Activated T-helper 17 cell treated with anti-CD3 and anti-CD28 coated beads, Interleukin-2, amount 50 U/mL, for 72 hours (primary cell): ENCODE measurements at places on chromosomes 1 and 21.

GRCh38 chr1:160429702-160430535 lies 29.6 kb downstream of the VANGL2 start:
- H3K27me3 ChIP-seq, result no peaks in the 10 kb centered on the region
- ATAC-seq, result peak; percentile 61
- no peaks in the 10 kb centered on the region for H3K36me3 ChIP-seq
- peak overlapping the region; percentile 90 for H3K27ac ChIP-seq

DNA sequence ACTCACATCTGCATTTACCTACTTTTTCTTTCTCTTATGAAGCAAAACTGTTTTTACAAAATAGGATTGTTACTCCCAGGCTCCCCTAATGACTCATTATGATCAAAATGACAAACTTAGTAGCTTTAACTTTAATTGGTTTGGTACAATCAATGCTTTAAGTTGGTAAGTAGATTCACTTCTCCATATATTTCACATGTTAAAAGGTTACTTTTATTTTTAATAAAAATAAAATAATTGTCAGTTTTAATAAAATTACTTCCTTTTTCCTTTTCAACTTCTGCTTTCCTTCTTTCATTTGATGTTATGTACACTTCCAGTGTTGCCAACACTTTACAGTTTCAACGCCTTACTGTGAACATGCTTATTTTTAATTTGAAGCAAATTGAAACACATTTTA lies 477.6 kb downstream of the SETD4 start:
- H3K36me3 ChIP-seq, result no peaks in the 10 kb centered on the region
- peak; percentile 10 for ATAC-seq
- H3K4me1 ChIP-seq, result peaks cover 19% of the 10 kb centered on the region
- peaks cover 24% of the 10 kb centered on the region for H3K27me3 ChIP-seq
- no peak overlapping the region for H3K4me3 ChIP-seq

- peak overlapping the region; percentile 55 for H3K27ac ChIP-seq
- H3K36me3 ChIP-seq, result no peaks in the 10 kb centered on the region
- no peak for ATAC-seq
- H3K27me3 ChIP-seq, result peaks cover 3% of the 10 kb centered on the region
Measured at GRCh38 chr1:244002721-244003120, 48.4 kb upstream of the ZBTB18 start.

GRCh38 chr1:53063744-53064515 lies 1.9 kb downstream of the PODN start:
- no peaks in the 10 kb centered on the region for H3K4me1 ChIP-seq
- ATAC-seq, result no peak
- H3K36me3 ChIP-seq, result no peaks in the 10 kb centered on the region
- no peak overlapping the region for H3K27ac ChIP-seq
